ENCODE measurements at places on chromosomes 6 and 20.

DNA sequence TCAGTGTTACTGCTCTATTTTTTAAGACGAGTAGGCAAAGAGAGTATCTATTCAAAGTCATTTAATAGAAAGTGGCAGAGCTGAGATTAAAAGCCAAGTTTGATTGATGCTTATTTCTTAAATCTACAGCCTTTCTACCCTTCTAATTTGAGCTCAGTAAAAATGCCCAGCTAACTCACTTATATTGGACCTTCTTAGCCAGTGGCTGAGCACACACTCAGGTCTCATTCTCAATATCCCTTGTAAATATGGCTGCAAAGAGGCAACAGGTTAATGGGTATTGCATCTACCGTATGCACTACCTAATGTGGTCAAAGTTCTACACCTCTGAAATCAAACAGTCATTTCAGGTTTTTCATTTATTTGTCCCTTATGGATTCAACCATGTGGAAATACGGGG is 6.7 kb downstream of the PKIB start:
- H3K4me3 ChIP-seq: no peak overlapping the region
- no peak for DNase-seq
- peaks cover 17% of the 10 kb centered on the region for H3K27me3 ChIP-seq
- H3K27ac ChIP-seq: no peak overlapping the region
- no peaks in the 10 kb centered on the region for H3K36me3 ChIP-seq

DNA sequence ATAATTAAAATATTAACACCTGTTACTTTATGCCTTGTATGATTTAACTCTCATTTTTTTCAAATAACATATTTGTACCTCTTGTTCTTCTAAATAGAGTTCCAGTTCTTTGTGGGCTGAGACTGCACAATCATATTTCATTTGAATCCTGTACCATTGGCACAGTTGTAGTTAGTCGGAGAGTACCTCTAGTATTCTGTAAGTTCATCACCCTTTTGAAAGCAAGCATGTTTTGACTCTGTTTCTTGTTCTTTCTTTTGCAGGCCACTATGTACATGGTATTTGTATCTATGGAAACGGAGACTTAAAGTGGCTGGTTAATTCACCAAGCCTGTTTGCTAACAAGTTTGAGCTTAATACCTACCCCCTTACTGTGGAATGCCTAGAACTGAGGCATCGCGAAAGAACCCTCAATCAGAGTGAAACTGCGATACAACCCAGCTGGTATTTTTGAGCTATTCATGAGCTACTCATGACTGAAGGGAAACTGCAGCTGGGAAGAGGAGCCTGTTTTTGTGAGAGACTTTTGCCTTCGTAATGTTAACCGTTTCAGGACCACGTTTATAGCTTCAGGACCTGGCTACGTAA is 68.2 kb downstream of the C6orf52 start:
- no peaks in the 10 kb centered on the region for H3K36me3 ChIP-seq
- H3K4me1 ChIP-seq: no peaks in the 10 kb centered on the region
- H3K27me3 ChIP-seq: no peaks in the 10 kb centered on the region
- H3K27ac ChIP-seq: no peak overlapping the region

- no peaks in the 10 kb centered on the region for H3K27me3 ChIP-seq
- no peak overlapping the region for H3K4me3 ChIP-seq
- H3K27ac ChIP-seq: peak overlapping the region; percentile 69
- peaks cover 6% of the 10 kb centered on the region for H3K36me3 ChIP-seq
Measured at GRCh38 chr6:37038292-37039198, 33.1 kb downstream of the FGD2 start.

DNA sequence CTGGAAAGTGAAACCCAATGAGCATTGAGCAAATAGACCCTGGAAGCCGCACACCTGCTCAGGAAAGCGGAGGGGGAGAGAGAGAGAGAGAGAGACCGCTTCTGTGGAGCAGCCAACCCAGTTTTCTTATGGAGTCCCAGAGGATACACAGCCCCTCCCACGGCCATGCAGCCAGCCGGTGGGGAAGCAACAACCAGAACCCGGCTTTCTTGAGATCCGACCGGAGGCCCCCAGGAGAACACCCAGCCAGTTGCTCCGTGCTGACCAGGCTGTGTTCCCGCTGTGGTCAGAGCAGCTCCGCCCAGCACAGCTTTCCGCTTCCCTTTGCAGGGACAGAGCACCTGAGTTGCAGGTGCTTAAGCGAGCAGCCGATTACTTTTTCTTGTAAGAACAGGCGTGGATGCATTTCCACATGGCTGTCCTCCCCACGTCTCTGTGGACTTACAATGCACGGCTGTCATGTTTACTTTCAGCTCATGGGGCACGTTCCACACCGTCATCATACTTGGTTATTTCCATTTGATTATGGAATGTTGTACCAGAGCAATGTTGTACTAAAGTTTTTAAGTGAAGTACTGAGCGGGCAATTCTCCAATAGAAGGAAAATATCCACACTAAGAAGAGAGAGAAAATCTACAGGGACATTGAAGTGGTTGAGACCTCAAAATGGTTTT is 381.9 kb downstream of the THBS2 start:
- DNase-seq: no peak
- H3K27ac ChIP-seq: peak overlapping the region; percentile 88
- H3K4me1 ChIP-seq: peaks cover 13% of the 10 kb centered on the region
- H3K27me3 ChIP-seq: peaks cover 43% of the 10 kb centered on the region
- no peak overlapping the region for H3K4me3 ChIP-seq

GRCh38 chr20:24185791-24186190 is 197.2 kb upstream of the GGTLC1 start:
- peaks cover 3% of the 10 kb centered on the region for H3K27me3 ChIP-seq
- no peak for DNase-seq
- H3K36me3 ChIP-seq: no peaks in the 10 kb centered on the region
- no peak overlapping the region for H3K27ac ChIP-seq
- H3K4me3 ChIP-seq: no peak overlapping the region

DNA sequence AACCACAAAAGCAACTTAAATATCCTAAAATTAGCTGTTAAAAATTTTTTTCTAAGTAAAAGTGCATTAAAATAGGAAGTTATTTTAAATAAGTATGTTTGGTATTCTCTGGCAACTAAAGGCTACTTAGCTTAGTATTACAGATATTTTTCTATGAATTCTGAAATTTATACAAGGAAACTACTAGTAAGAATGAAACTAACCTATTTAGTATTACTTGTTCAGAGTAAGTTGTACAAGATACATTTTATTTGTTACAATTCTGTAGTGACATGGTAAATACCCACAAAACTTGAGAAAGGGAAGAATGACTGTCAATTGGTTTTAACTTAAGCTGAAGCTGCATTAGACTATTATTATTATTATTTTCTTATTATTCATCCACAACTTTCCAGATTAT is 6.5 kb downstream of the PHIP start:
- DNase-seq: no peak
- H3K27ac ChIP-seq: no peak overlapping the region
- peaks cover 13% of the 10 kb centered on the region for H3K36me3 ChIP-seq
- H3K27me3 ChIP-seq: no peaks in the 10 kb centered on the region
- no peak overlapping the region for H3K4me3 ChIP-seq

GRCh38 chr20:23404196-23404595 is 17.1 kb downstream of the NAPB start:
- no peak for DNase-seq
- peak overlapping the region; percentile 3 for H3K27ac ChIP-seq
- H3K27me3 ChIP-seq: no peaks in the 10 kb centered on the region
- peaks cover 44% of the 10 kb centered on the region for H3K4me1 ChIP-seq

- peaks cover 7% of the 10 kb centered on the region for H3K27me3 ChIP-seq
- no peak overlapping the region for H3K27ac ChIP-seq
- H3K4me3 ChIP-seq: no peak overlapping the region
- H3K36me3 ChIP-seq: no peaks in the 10 kb centered on the region
Measured at GRCh38 chr6:125507987-125508655, 206.4 kb upstream of the HDDC2 start.

DNA sequence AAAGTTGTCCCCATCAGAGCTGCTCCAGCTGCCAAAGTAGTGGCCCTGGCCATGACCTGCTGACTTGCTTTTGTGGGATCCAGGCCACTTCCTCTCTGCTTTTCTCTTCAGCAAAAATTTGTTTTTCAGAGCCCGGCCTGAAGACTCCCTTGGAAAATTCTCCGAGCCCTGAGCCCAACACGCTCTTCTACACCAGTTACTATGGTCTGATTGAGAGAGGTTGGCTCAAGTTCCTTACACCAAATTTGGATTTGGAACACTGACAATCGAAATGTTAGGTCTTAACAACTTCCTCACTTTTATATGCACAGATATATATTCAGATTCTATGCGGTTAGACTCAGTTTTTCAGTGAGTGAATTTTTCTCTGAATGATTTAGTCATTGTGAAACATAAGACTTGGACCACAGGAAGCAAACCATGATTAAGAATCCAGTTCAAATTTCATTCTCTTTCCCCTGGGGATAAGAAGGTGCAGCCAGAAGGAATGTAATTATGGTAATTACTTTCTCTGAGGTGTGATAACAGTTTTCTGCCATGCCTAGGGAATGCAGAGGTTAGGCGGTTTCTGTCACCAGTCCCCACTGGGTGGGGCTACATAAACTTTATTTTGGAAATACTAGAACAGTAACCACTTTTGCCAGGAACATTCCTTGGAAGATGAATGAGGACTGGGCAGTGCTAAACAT is 365.2 kb downstream of the SYNE1 start:
- H3K4me1 ChIP-seq: no peaks in the 10 kb centered on the region
- peak overlapping the region; percentile 79 for H3K27ac ChIP-seq
- no peak for DNase-seq
- peaks cover 73% of the 10 kb centered on the region for H3K36me3 ChIP-seq
- no peaks in the 10 kb centered on the region for H3K27me3 ChIP-seq

GRCh38 chr6:144307880-144308279 is 22.7 kb downstream of the UTRN start:
- H3K4me3 ChIP-seq: no peak overlapping the region
- H3K27ac ChIP-seq: no peak overlapping the region
- DNase-seq: no peak

GRCh38 chr20:19626896-19627295 is 131.2 kb upstream of the RIN2 start:
- H3K36me3 ChIP-seq: no peaks in the 10 kb centered on the region
- H3K27me3 ChIP-seq: peaks cover 10% of the 10 kb centered on the region
- no peak overlapping the region for H3K27ac ChIP-seq

DNA sequence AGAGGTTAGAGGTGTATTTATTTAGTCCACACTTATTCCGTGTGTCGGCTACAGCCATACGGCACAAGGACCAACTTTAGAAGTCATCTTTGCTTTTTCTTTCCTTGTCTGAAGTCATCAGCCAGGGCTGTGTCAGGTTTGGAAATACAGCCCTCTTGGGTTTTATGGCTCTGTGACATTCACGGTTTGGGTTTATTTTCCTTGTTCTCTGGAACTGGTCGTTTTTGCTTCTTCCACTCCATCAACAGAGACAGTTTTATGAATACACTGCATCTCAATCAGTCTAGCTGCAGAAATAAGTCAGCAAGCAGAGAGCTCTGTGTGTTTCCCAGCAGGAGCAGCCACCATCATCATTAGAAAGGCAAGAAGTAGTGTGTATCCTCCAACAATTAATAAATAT is 132.5 kb downstream of the TBC1D7 start:
- no peak overlapping the region for H3K27ac ChIP-seq
- no peak for DNase-seq
- H3K27me3 ChIP-seq: peaks cover 51% of the 10 kb centered on the region
- H3K4me3 ChIP-seq: no peak overlapping the region
- no peaks in the 10 kb centered on the region for H3K4me1 ChIP-seq

DNA sequence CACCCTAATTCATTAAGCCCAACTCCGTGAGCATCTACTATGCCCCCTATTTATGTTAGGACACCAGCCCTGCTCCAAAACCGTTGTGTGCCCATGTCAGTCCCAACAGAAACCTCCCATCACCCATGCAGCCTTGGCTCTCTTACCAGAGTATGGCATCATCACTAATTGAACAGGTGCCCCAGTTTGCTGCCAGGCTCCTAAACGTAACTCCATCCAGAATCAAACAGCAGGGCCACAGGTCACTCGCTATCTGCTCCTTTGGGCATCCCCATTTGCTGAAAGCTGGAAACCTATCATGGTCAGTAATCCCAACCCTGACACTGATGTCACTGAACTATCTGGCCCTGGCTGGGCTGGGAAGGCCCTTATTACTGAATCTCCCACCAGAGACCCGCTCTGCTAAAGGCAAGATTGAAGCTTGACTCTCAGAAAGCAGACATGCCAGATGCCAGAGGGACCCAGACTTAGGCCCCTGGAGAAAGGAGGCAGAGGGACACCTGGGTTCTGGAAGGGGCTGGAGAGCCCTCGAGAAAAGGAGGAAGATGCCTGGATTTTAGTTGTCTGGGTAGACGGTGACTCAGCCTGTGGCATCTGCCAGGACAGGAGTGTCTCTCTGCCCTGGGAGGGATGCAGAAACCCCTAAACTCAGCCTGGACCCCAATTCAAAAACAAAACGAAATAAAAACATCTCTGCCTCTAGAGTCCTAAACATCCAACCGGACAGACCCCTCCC is 14.0 kb downstream of the MUCL3 start:
- peaks cover 2% of the 10 kb centered on the region for H3K36me3 ChIP-seq
- H3K4me3 ChIP-seq: peak overlapping the region; percentile 79
